ENCODE measurements at places on chromosomes 7 and 10.

DNA sequence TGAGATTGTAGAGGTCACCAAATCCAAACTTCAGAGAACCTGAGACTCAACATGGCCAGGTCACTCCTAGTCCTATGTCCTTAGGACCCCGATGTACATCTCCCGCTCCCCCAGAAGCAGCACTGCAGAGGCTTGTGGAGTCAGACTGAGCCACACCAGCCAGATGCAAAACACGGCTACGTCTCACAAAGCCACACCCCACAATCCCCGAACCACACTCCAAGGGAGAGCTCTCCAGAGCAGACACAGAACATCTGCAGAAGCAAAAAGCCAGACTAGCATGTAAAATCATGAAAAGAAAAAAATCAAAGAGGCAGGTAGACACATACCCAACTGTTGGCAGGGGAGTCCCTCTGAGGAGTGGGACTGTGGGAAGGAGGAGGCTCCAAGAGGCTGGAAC is 104.9 kb downstream of the CTBP2 start:
- DNase-seq = no peak

GRCh38 chr7:64655811-64656210 is 10.1 kb upstream of the ZNF107 start:
- DNase-seq = no peak

GRCh38 chr7:107065929-107066247 is 21.4 kb downstream of the PRKAR2B start:
- no peak for DNase-seq

DNA sequence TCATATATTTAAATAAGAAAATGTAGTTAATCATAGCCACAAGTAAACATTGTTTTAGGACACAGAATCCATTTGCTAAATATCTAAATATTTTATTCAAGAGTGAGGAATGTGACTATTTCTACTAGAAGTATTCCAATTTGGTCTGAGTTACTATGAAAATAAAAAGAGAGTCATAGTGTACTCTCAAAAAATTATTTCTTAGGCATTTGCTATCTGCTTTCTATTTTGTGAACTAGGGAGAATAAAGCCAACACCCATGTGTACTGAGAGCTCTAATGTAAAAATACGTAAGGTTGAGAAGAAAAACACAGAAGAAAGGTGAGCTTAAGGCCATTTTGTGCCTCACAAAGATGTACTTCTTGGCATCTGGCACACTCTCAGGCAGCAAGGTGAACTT is 38.3 kb downstream of the PRTFDC1 start:
- no peak for DNase-seq

DNA sequence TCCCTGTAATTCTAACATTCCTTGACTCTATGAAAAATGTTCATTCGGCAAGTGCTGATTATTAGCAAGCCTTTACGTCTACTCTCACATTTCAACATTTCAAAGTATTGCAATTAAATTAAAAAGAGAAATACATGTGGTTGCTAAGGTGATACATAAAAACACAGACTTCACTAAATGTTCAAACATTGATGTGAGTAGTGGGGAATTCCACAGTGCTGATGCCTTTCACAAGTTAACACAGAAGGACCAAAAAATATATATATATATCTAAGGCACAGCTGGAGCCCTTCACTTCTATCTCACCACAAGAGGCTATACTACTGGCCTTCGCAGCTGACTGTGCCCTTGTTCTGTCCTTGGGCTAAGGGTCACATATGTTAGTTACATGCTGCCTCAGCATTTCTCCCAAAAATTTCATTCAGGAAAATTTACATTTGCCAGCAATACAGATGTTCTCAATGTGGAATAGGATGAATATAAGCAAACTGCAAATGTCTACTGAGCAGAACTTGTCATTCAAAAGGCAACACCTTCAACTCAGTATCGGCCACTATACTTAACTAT is 13.9 kb downstream of the CTTNBP2 start:
- DNase-seq = no peak

DNA sequence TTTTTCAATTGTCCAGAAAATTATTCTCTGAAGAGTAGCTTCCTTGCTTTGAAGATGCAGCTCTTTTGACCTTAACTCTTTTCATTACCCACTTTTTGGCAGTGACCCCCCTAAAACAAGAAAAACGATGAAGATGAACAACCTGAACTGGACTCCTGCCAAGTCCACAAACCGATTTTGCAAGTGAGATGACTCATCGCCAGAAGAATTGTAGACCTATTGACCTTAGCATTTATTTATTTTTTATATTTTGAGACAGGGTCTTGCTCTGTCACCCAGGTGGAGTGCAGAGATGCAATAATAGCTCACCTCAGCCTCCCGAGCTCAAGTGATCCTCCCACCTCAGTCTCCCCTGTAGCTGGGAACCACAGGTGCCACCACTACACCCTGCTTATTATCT is 859.2 kb downstream of the GATA3 start:
- DNase-seq = no peak

DNA sequence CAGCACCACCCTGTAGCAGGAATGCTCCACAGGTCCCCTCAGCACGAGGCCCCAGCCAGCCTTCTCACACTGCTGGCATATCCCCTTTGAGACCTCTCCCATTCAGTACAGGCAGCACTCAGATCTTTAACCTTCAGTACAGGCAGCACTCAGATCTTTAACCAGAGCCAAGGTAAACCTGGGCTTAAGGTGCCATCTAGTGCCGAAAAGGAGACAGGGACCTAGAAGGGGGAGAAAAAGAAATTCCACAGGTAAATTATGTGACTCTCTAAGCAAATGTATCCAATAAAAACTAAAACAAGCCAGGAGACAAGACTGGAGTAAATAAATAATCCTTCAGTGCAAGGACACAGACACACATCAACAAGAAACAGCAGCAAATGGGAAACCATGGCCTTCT is 358.6 kb downstream of the PTPRN2 start:
- no peak for DNase-seq

GRCh38 chr7:41567731-41568114 is 135.2 kb downstream of the INHBA start:
- no peak for DNase-seq

DNA sequence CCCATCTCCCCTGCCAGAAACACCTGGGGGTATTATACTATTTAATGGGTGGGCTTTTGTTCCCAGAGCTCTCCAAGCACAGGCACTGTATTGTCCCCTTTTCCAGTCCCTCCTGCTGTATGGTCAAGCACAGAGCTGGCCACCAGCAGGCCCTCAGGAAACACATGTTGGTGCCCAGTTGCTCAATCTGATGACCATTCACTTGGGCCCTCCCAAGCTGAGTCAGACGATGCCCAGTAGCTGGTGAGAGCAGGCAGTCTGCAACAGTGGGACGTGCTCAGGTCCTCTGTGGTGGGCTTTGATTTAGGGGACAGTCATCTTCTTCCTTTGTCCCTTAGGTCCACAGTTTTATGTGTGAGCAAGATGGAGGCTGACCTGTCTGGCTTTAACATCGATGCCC is 11.8 kb downstream of the SFXN2 start:
- DNase-seq = no peak

- no peak for DNase-seq
These were observed 301.3 kb downstream of the RNLS start for GRCh38 chr10:88281592-88282347.

DNA sequence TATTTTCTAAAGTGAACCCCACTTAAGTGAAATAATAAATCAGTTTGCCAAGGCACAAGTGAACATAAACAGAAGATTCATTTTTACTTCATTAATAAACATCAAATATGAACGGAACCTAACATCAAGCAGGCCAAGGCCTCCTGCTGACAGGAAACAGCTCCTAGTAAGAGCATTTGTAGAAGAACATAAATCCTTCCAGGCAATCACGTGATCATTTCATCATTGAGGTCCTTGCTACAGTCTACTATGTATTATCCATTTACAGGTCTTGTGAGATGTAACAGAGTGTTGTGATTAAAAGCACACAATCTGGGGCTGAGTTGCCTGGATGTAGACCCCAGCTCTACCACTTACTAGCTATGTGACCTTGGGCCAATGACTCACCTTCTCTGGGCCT is 70.6 kb downstream of the CALD1 start:
- DNase-seq = no peak

DNA sequence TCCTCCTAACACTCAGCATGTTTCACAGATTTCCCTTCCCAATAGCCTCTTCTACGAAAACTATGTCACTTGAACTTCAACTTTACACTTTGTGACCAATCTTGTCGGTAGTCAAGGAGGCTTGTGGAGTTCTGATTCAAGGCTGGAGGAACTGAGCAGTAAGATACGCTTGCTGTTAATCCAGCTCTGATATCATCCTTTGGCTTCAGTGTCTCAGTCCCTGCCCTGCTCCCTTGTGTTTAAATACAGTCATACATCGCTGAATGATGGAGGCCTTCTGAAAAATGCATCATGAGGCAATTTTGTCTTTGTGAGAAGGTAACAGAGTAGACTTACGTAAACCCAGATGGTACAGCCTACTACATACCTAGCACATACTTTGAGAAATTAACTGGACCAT is 173.6 kb downstream of the RNF133 start:
- no peak for DNase-seq

GRCh38 chr7:46229409-46229808 is 308.3 kb upstream of the IGFBP3 start:
- DNase-seq = no peak

- no peak for DNase-seq
These were observed 629.0 kb upstream of the IGFBP3 start for GRCh38 chr7:46549892-46550639.

DNA sequence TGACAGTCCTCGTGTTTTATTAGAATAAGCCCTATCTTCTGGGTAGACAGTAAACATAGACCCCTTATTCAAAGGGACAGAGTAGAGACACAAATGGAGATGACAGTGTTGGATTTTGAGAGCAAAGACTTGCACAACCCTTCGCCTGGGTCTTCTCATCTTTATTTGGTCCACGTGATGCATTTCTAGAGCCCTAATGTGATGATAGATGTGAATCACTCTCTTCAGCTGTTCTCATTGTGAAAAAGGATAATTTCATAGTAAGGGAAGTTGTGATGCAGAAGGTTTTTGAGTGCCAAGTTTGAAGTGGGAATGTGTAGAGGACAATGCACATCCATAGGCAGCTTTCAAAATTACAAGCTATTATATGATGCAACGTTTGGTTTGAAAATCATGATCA is 86.3 kb downstream of the CREB5 start:
- no peak for DNase-seq

DNA sequence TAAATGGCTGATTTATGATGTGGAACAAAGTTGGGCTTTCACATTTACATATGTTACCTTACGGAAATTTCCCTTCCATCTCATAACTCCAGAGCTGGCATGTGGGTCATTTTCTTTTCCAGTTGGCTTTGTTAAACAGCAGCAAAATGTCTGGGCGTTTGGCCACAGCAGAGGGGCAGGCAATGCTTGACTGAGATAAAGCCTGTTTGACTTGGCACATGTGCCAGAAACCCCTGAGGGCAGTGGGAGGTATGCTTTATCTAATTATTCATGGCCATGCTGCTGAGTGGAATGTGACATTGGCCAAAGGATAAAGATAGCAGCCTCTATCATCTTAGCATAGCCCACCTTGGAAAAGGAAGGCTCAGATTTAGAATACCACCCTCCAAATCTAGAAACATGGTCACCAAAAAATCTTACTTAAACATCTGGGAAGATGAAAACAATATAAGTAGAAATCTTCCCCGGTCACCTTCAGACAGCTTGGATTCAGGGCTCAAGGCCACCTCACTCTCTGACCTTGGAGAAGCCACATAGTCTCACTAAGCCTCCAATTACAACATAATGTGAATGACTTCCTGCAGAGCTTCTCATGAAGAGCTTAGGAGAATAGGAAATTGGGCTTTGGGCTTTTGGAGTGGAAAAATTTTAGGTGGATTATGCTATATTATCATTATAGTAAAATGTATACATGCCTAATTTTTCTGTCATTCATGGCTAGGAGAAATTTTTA is 101.5 kb downstream of the GRM3 start:
- no peak for DNase-seq

GRCh38 chr10:9294865-9295264 is 1240.4 kb downstream of the GATA3 start:
- no peak for DNase-seq

- DNase-seq = no peak
These were observed 407.0 kb downstream of the SORCS1 start for GRCh38 chr10:106757521-106757920.

- DNase-seq = no peak
These were observed 52.1 kb upstream of the STK17A start for GRCh38 chr7:43530553-43531410.

GRCh38 chr7:156177422-156178055 is 365.3 kb upstream of the SHH start:
- DNase-seq = no peak

- no peak for DNase-seq
These were observed 15.1 kb downstream of the PSAP start for GRCh38 chr10:71835671-71836595.

DNA sequence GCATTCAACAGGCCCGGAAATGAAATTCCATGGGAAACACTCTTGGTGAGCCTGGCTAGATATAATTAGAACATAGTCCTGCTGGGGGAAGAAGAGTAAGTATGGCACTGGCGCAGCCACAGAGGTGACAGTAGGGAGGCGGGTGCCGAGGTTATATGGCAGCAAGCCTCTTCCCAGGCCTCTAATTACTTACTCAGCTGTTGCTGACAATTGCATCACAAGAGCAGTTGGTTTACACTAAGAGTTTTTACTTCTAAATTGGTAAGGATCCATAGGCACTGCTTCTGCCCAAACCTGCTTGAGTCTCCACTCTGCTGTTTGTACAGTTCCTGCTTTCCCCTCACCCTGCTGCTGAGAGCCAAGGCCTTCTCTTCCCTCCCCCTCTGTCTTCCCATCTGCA is 93.3 kb upstream of the DUSP5 start:
- no peak for DNase-seq

- DNase-seq = peak; percentile 84
These were observed 47.9 kb upstream of the NPFFR1 start for GRCh38 chr10:70331486-70332268.

Data from SIG-M5 (cell line).